ENCODE measurements at places on chromosomes 1 and 21. TPM values are rescaled to one million over a fixed set of nuclear protein-coding genes. Genes with fewer than 3 reads are reported as not detected.

GRCh38 chr1:40341491-40342380 is 24.6 kb upstream of the COL9A2 start:
- no peak for DNase-seq
- no peak overlapping the region for H3K27ac ChIP-seq
- peaks cover 11% of the 10 kb centered on the region for H3K4me1 ChIP-seq
- H3K4me3 ChIP-seq, result no peak overlapping the region

- no peaks in the 10 kb centered on the region for H3K27me3 ChIP-seq
- DNase-seq, result no peak
- H3K4me1 ChIP-seq, result no peaks in the 10 kb centered on the region
- H3K36me3 ChIP-seq, result no peaks in the 10 kb centered on the region
- H3K4me3 ChIP-seq, result no peak overlapping the region
- H3K27ac ChIP-seq, result no peak overlapping the region
These were observed 299.7 kb downstream of the OLFM3 start for GRCh38 chr1:101697072-101697471.

Gene RPS6KA1
- total RNA-seq, result 16.7 TPM

- DNase-seq, result no peak
- peak overlapping the region; percentile 96 for H3K27ac ChIP-seq
- H3K27me3 ChIP-seq, result no peaks in the 10 kb centered on the region
These were observed 1.1 kb downstream of the CKS1B start for GRCh38 chr1:154975409-154976059.

- no peak for DNase-seq
- H3K27ac ChIP-seq, result no peak overlapping the region
- no peaks in the 10 kb centered on the region for H3K36me3 ChIP-seq
- peaks cover 29% of the 10 kb centered on the region for H3K4me1 ChIP-seq
These were observed 65.1 kb downstream of the ADSS2 start for GRCh38 chr1:244386595-244386994.

DNA sequence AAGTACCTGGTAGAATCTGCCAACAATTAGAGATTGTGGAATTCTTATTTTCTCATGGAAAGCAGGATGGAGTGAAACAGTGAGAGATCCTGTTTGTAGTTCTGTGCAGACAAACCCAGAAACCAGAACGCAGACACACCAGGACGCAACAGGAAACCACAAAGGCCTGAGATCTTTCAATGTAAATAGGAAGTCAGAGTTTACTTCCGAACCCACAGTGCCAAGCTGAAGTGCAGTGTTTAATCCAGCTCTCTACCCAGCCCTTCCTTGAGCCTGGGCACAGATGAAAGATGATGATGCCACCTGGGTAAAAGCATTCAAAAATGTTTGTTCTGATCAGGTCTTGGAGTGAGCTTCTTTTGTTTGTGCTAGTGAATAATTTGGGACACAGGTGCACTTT is 244.2 kb upstream of the HOOK1 start:
- H3K27me3 ChIP-seq, result no peaks in the 10 kb centered on the region
- no peak overlapping the region for H3K27ac ChIP-seq
- no peak overlapping the region for H3K4me3 ChIP-seq
- no peak for DNase-seq

DNA sequence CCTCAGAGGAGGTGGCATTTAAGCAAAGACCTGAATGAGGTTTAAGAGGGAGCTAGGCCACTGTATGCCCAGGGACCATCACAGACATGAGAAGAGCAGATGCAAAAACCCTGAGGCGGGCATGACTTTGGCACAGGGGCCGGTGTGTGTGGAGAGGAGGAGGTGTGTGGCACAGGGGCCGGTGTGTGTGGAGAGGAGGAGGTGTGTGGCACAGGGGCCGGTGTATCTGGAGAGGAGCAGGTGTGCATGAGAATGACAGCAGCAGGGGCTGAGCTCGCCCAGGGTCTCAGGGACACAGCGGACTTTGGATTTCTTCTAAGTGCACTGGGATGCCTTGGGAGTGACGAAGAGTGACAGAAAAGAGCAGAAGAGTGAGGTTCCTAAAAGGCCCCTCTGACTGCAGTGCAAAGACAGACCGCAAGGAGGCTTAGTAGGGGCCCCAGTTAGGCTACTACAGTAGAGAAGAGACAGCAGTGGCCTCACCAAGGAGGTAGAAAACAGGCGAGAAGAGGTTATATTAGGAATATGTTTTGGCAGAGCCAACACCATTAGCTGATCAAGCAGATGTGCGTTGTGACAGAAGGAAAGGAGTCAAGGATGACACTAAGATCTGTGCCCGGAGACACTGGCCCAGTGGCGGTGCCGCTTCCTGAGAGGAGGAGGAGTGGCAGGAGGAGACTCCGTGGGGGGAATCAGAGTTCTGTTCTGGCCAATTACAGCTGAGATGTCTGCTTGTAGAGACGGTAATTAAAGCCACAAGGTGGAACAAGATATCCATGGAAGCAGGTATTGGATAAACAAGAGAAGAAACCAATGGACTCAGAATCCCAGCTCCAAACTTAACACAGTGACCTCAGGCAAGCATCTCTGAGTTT is 18.4 kb downstream of the ZBTB17 start:
- DNase-seq, result no peak
- peaks cover 4% of the 10 kb centered on the region for H3K36me3 ChIP-seq
- H3K4me1 ChIP-seq, result peaks cover 70% of the 10 kb centered on the region
- H3K27ac ChIP-seq, result no peak overlapping the region
